ENCODE measurements at places on chromosomes 13 and 19.

DNA sequence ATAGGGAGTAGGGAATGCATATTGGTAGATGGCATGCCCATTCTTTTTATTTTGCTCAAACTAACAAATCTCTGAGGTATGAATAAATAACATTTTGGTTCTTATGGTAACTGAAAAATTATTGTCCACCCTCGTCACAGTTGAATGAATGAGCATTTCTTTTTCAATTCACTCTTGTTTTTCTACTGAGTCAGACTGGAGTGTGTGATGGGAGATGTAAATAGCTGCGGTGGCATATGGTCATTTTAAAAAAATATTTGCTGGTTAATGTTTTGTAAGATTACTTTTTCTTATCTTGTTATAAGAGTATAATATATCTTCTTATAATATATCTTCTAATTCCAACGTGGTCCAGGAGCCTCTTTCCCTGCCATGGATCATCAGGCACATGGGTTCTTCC lies 586.5 kb downstream of the SLITRK5 start:
- no peak for DNase-seq

- no peak for DNase-seq
Measured at GRCh38 chr13:104017317-104017716, 951.1 kb upstream of the SLC10A2 start.

DNA sequence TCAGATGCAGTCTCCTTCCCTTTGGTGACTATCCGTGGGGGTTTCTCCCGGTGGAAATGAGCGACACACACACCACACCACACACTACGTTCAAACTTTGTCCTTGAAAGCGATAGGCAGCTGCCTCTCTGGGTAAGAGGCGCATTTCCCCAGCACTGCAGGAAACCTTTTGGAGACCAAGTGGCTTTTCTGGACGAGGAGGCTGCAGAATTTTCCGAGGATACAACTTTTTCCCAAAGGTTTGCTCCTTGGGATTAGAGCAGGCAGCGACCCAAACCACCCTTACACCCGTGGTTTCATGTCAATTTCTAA lies 38.2 kb upstream of the FLT1 start:
- no peak for DNase-seq

GRCh38 chr13:112574416-112574815 lies 13.5 kb downstream of the TUBGCP3 start:
- DNase-seq, result no peak

GRCh38 chr19:40609561-40610395 lies 8.6 kb downstream of the LTBP4 start:
- DNase-seq, result peak; percentile 96

DNA sequence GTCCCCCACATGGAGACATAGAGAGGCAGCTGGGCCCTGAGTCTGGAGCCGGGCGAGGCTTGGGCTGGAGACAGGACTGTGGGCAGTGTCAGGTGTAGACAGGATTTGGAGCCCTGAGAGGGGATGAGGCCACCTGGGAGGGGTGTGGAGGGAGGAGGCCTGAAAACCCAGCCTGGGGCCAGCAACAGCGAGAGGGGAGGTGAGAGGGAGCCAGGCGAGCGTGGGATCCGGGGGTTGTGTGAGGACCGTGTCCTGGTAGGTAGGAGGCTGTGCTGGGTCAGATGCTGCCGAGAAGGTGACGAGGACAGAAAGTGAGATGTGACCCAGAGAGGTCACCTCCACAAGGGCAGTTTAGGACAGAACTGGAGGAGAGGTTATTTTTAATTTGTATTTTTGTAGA lies 7.4 kb downstream of the MPND start:
- no peak for DNase-seq

DNA sequence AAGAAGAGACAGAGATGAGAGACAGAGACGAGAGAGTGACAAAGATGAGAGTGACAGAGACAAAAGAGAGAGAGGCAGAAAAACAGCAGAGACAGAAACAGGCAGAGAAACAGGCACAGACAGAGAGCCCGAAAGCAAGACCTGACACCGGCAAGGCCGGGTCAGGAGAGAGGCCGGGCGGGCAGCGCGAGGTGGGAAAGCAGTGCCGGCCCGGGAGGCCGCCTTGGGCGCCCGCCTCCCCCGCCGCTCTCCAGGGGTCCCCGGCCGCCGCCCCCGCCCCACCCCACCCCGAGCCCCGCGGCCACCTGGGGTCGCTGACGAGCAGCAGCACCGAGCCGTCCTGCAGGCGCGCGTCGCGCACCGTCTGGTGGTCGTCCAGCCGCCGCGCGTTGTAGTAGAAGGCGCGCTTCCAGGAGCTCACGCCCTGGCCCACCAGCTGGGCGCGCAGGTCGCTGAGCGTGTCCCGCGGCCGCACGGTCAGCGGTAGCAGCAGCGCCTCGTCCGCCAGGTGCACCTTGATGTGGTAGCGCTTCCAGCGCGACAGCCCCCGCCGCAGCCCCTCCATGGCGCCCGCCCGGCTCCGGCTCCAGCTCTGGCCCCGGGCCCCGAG lies at the start of gene TINCR:
TSS of gene TINCR (minus strand) at position 594 of the 610 bp plus-strand sequence.
- DNase-seq, result no peak

GRCh38 chr19:52351512-52351911 lies 15.5 kb downstream of the ZNF610 start:
- DNase-seq, result no peak

- DNase-seq, result no peak
Measured at GRCh38 chr13:93700115-93700514, 473.5 kb downstream of the GPC6 start.

DNA sequence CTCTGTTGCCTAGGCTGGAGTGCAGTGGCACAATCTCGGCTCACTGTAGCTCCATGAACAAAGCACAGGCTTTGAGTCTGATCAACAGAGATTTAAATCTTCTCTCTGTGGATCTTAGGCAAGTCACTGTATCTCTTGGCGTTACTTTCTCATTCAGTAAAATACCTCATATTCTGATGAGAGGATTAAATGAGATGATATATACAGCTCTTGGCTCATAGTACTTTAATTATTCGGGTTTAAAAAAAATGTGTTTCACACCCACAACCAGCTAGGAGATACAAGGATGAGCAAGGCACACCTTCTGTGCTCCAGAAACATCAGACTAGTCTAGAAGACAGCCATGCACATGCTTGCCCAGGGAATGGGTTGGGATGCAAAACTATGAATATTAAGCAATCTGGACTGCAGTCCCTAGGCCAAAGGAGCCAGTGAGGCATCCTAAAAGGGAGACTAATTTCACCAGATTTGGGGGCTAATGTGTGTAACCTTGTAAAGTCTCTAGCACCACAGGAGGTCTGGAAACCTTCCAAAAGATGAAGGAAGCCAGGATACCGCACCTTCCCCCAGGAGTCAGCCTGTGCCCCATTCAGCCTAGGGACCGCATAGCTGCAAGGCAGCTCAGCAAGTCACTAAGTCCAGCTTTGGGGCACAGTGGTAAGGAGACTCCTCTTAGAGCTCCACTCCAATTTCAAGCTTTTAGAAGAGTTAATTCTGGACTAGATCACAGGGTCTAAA lies 2.5 kb downstream of the VPS36 start:
- DNase-seq, result no peak

GRCh38 chr13:62598708-62599107 lies 1183.1 kb upstream of the PCDH20 start:
- no peak for DNase-seq
